M059J (cell line): ENCODE measurements at places on chromosomes 7 and 10. TPM values are rescaled to one million over a fixed set of nuclear protein-coding genes. Genes with fewer than 3 reads are reported as not detected.
A peak's percentile ranks its signal among the peaks of the same experiment; 100 is the strongest.

DNA sequence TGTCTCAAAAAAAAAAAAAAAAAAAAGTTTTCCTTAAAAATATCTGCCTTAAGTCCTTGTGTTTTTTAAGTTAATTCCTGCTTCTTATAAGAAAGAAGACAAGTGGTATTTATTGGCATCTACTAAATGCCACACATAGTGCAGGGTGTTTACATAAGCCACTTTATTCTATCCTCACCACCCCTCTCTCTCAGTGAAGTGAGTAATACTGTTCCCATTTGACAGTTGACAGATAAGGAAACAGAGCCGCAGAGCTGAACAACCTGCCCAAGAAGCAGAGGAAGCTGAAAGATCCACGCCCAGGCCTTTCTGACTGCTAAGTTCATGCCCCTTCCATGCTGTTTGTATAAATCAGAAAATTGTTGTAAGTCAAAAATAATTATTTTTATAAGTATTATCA lies 54.1 kb downstream of the ABLIM1 start:
- DNase-seq = peak; percentile 45

DNA sequence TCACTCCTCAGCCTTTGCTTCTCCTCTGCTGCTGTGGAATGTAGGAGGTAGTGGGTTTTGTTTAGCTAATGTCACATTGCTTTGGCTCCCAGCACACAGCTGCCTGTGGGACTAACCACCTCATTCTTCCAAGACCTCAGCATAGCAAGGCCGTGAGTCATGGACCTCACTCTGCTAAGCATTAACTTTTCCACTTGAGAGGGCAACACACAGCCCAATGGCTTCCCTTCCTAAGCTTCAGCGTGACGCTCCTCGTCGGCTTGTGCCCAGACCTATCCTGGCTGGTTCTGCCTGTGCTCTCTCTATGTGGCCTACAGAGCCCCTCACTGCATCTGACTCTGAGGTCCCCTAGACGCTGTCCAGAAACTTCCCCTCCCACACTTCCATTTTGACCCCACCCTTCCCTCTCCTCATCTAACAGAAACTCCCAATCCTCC lies 23.3 kb downstream of the MYOF start:
- peak; percentile 100 for DNase-seq

DNA sequence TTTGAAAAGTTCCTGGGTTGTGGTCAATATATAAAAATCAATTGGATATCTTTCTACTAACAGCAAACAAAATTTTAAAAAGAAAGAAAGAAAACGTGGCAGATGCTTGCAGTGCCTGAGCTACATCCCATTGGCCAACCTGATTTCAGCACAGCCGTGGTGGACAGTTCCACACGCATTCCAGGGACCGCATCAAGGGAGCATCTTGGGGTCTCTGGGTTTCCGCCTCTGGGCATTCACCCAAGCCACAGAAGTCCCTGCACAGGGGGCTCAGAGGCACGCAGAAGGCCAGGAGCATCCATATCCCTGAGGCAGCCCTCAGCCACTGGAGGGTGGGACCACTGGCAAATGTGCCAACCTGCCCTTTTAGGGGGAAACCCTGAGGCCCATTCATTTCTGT lies 254.5 kb upstream of the RNF32 start:
- DNase-seq = no peak

GRCh38 chr10:72044417-72045041 lies 43.8 kb downstream of the SPOCK2 start:
- DNase-seq = peak; percentile 40

ZPBP gene
- not detected in 2 replicates for total RNA-seq

HABP2 gene
- not detected in 2 replicates for total RNA-seq

- DNase-seq = no peak
Measured at GRCh38 chr10:43444323-43444722, 7.4 kb downstream of the ZNF487 start.

DNA sequence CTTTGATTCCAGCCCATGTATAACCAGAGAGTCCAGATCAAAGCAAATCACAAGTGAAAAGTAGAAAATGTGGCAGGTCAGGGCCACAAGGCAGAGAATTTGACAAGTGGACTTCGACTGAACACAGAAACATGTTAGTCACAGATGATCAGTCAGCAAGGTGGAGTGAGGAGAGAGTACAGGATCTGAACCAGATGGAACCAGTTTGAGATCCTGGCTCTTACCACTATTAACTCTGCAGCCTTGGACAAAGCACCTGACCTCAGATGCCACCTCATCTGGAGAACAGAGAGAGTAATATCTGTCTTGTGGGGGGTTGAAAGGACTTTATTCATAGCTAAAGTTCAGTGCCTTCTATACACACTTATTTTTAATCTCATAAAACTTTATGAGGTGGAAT lies 4.4 kb downstream of the MRLN start:
- no peak for DNase-seq

- no peak for DNase-seq
Measured at GRCh38 chr10:29761916-29762315, 127.1 kb upstream of the SVIL start.

DNA sequence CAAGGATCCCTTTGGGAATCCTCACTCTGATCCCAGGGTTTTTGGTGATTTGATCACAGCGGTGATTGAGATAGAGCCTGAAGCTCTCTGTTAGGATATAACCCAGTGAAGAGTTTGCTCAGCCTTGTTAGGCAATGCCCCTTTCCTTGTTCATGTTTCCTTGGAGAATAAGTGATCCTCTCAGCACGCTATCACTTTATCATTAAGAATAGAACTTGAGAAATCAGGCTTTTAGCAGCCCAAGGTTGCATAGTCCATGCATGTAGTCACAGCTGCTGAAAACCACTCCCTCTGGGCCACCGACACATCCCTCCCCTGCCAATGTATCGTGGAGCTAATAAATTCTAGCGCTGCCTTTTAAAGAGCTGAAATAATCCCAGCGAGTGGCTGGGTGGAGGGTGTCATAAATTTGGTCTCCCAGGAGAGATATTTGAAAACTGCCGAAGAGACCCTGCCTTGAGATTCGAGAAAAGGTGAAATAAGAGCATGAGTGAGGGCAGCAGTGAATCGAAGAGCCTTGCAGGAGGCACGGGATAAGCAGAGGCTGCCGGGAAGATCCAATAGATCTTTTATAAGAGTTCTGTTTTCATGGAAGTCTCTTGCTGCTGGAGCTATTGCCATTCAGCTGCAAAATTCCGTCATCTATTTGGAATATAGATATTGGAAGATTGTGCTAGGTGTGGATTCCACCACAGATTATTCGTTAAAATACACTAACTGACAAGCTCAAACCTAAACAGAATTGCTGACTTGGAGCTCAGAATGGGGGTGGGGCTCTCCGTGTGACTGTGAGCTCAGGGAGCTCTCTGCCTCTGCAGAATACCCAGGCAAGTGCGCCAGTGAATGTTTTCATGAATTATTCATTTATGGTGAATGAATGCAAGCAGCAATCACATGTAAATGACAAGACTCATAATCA lies 249.8 kb downstream of the TRIL start:
- DNase-seq = peak; percentile 67

GRCh38 chr7:618539-619367 lies 99.1 kb upstream of the PDGFA start:
- no peak for DNase-seq

SND1 gene
- total RNA-seq = 111 and 171 TPM in 2 replicates

GRCh38 chr10:113937756-113938155 lies 83.3 kb downstream of the NHLRC2 start:
- no peak for DNase-seq

DNA sequence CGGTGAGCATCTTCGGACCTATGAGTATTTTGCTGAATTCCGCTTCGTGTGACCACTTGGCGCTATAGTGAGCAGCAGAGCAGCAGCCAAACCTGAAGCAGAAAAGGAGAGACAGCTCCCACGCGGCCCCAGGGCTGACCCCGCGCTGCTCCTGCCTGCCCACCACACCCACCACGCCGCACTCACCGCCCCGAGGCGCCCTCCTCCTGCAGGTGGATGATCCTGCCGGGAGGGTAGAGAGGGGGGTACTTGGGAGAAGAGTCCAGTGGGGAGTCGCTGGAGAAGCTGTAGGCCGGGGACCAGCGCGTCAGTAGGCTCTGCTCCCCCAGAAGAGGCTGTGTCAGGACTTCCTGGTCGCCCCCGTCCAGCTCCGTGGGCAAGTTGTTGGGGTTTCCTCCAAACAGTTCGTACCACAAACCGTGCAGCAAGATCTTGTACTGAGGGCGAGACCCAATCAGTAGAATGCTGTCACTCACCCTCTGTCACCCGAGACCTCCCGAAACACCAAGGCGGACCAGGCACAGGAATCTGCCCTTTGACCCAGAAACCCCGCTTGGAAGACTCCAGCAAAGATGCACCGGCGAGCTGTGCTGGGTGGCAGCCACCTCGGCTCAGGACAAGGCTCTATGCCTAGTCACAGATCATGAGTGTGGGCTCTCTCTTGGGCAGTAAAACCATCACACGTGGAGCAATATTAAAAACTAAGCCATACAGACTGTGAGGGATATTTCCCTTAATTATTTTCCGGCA lies 37.6 kb downstream of the DAGLB start:
- DNase-seq = no peak

DNA sequence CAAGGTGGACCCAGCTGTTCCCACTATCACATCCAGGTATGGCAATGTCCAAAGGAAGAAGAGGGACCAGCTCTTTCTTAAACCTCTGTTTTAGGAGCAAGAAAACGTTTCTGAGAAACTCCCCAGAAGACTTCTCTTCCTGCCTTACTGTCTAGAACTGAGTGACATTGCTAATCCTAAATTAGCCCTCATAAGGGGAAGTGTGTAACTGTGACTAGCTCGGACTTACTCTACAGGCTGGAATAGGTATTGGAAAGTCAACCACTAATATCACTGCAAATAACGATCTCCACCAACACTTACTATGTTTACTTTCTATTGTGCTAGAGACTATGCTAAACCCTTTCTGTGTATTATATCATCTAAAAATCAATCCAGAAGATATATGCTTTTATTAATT lies 49.9 kb upstream of the RELN start:
- DNase-seq = no peak

- DNase-seq = no peak
Measured at GRCh38 chr10:20247891-20248708, 431.9 kb downstream of the PLXDC2 start.

DNA sequence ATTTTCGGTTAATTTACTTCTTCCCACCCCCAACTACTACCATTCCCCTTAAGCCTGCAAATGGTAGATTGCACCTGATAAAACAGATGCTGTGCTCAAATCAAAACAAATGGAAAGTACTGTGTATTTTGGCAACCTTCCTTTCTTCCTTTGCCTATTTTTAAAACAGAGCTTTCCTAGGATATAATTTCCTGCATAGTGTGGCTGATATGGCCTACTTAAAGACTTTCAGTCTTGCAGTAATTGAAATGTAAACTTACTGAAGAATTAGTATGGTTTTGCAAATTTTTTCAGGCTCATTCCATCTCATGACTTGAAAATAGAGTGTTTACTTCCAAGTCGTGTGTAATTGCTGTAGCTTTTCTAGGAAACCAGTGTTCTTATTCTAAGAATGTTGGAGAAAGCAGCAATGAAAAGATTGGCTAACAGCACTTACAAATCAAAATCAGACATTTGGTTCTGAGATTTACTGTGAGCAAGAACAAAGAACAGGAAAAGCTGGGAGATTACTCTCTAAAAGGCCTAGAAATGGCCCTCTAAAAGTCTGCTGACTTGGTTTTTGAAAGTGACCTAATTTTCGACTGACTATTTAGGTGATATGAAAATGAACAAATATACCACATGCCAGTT lies 52.0 kb downstream of the REEP3 start:
- DNase-seq = peak; percentile 23

TCAF2 gene
- total RNA-seq = 2.3 and 3.9 TPM in 2 replicates

GRCh38 chr7:121404348-121404747 lies 8.2 kb upstream of the FAM3C start:
- no peak for DNase-seq

GOT1 gene
- 38.3 and 68.6 TPM in 2 replicates for total RNA-seq

- no peak for DNase-seq
Measured at GRCh38 chr7:39565538-39565937, 666 bp upstream of the YAE1 start.

DNA sequence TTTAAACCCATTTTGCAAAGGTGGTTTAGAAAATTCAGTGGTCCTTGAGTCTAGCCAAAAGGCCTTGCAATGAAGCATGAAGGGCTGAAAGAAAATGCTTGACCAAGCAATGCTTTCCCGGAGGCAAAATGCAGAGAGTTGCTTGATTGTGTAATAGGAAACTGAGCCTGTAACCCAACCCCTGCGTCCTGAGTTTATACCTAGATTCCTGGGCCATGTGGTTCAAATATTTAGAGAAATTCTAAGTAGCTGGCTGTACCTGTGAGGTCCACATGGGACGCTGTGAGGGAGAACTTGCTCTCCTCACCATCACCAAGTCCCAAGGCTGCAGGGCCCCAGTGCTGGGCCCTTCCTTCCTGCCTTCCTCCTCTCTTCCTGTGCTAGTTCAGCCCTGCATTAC lies 45.7 kb downstream of the CXCL12 start:
- DNase-seq = peak; percentile 86

- peak; percentile 54 for DNase-seq
Measured at GRCh38 chr10:28892818-28893547, 215.7 kb downstream of the BAMBI start.

DNA sequence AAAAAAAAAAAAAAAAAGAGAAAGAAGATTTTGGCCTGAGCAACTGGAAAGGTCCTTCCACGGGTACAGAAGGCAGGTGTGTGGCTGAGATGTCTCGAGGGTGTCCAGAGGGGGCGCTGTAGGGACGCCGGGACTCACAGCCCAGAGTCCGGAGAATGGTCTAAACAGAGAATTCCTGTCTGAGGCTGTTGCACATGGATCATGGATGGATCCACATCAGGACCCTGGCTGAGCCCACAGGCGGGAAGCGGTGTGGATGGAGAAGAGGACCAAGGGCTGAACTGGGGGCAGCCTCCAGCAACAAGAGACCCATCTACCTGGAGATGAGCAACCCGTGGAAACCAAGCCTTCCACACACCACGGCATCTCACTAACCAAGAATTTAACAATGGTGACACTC lies 55.0 kb downstream of the PKD1L1 start:
- peak; percentile 24 for DNase-seq

DNA sequence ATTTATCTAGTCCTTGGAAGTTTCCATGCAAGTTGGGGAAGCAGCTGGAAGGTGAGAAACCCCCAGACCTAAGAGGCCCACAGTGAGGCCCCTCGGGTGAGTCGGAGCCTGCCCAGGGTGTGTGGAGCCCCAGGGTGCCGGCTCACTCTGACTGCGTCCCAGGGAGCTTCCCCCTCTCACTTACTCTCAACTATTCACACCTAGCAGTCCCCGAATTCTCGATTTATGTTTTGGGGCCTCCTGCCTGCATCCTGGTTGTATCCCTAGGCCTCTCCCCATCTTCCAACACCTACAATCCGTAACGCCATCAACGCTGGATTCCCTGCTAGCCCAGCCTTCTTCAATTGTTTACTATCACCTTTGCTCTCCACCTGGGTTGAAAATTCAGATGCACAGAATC lies 63.9 kb downstream of the PRKAG2 start:
- no peak for DNase-seq

SBDS gene
- total RNA-seq = 86.8 and 112 TPM in 2 replicates

CTAGE4 gene
- 2.7 TPM in 1 of 2 replicates, not detected in the other for total RNA-seq

- no peak for DNase-seq
Measured at GRCh38 chr10:70481831-70482530, 3.4 kb downstream of the PALD1 start.

TMEM236 gene
- not detected in 2 replicates for total RNA-seq

- DNase-seq = no peak
Measured at GRCh38 chr7:148670374-148670773, 28.3 kb upstream of the CUL1 start.
